ENCODE measurements at places on chromosomes 12 and 14.

GRCh38 chr12:113044516-113044915 is 12.0 kb upstream of the DTX1 start:
- DNase-seq: no peak

DNA sequence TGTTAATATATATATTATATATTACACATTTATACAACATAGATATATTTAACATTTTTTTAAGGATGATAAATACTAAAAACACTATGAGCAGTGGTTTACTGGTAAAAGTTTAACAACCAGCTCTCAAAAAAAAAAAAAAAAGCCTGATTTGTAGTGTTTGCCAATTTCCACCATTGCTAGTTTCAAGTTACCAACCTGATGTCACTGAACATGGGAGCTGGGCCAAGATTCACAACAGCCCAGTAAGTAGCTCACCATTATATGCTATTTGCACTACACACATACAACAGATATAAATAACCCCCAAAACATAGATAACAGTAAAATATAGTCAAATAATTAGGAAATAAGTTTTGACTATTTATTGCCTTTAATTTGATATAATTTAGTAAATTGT is 28.9 kb upstream of the TMX1 start:
- no peak for DNase-seq

- no peak for DNase-seq
Observed at GRCh38 chr12:3869865-3870264, 3.3 kb downstream of the PARP11 start.

DNA sequence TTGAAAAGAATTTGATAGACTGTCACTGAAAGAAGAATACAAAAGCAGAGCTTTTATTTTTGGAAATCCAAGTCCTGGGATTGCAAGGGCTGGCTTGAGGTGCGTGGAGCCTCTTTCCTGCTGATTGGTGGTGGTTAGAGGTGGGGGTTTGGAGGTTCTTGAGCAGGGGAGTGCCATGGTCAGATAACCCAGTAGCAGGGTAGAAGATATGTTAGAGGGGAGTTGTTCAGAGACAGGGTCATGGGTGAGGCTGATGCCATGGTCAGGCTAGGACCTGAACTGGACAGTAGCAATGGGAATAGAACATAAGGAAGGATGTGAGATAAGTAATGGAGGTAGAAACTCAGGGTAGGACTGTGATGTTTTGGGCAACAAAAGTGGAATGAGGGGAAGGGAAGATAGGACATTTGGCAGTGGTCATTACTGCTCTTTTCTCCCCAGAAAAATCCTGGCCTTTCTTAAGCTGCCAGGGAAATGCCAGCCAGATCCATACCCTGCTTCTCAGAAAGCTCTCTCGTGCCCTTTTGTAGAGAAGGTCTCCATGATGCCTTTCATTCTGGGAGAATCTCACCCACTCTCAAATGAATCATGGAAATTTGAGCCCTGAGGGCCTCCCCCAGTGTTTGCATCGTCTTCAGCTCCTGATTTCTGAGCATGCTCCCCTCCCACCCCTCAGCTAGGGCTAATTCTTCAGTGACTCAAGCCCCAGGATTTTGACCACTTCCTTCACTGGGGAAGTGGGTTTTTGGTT is 9.5 kb downstream of the EMP1 start:
- no peak for DNase-seq

DNA sequence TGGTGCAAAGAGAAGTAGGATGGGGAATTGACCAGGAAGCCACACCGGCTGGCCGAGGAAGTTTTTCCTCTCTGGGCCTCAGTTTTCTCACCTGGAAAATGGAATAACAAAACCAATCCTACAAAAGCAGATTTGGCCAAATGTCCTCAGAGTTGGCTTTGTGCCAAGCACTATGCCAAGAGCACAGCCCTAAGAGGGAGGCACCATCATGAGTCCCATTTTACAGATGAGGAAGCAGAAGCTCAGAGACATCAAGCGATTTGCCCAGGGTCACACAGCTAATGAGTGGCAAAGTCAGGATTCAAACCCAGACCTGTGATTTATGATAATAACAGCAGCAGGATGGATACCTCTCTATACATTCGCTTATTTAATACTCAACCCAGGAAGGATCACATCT is 27.3 kb downstream of the RASAL1 start:
- DNase-seq: no peak

GRCh38 chr12:19576506-19577280 is 137.4 kb downstream of the AEBP2 start:
- DNase-seq: no peak

Measured in renal cortex interstitium (tissue), 15 donors.